ENCODE measurements at places on chromosomes 16 and 17.

DNA sequence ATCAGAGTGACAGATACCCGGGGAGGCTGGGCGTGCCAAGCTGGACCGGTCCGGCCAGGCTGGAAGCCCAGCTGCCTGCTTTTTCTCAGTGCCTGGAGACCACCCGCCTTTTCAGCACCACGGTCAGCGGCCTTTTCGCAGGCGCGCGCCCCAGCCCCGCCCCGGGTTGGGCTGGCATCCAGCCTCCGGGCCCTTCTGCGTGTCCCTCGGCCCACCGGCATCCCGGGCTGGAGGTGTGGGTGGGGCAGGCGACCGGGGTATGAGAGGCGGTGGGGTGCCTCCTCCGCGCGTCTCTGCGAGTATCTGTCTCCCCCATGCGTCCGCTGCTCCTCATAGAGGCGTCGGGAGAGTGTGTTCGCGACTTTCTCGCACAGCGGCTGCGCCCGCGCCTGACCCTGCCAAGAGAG is 102.5 kb downstream of the MRM1 start:
- peak; percentile 7 for DNase-seq

DNA sequence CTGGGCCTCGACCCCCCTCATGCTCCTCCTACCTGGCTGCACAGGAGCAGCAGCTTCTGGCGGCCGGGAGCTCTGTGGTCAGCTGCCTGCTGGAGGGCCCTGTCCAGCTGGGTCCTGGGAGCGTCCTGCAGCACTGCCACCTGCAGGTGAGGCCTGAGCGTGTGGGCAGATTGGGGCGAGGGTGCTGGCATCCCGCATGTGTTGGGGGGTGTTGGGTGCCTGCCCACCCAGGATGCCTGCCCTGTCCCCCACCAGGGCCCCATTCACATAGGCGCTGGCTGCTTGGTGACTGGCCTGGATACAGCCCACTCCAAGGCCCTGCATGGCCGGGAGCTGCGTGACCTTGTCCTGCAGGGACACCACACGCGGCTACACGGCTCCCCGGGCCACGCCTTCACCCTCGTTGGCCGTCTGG is 16.5 kb downstream of the FCSK start:
- DNase-seq, result no peak

- DNase-seq, result no peak
Observed at GRCh38 chr17:31843070-31843745, 15.8 kb downstream of the COPRS start.

GRCh38 chr16:74673876-74674275 is 7.2 kb upstream of the RFWD3 start:
- no peak for DNase-seq

DNA sequence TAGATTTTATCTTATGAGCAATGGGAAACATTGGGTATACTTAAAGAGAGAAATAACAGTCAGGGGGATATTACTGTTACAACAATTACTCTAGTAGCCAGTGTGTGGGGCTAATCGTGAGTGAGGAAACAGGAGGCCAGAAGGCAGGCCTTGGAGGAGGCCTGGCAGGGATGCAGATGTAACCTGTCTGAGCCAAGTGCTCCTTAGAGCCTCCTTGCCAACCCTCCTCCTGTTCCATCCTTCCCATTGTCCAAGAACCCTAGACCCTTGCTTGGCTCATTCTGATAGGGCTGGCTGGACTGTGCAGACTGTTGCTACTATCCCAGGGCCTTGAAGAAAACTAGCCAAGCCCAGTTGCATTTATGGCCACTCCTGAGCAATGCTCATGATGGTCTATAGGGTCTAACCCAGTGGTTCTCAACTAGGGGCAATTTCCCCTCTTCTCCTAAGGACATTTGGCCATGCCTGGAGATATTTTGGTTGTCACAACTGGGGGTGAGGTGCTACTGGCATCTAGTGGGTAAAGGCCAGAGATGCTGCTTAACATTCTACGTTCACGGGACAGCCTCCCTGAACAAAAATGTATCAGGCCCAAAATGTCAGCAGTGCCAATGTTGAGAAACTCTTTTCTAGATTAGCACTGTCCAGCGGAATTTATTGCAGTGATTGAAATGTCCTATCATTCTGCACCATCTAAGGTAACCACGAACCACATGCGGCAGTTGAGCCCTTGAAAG is 24.4 kb upstream of the WSCD1 start:
- DNase-seq, result no peak

GRCh38 chr16:619476-620100 is 11.2 kb upstream of the WFIKKN1 start:
- DNase-seq, result no peak

DNA sequence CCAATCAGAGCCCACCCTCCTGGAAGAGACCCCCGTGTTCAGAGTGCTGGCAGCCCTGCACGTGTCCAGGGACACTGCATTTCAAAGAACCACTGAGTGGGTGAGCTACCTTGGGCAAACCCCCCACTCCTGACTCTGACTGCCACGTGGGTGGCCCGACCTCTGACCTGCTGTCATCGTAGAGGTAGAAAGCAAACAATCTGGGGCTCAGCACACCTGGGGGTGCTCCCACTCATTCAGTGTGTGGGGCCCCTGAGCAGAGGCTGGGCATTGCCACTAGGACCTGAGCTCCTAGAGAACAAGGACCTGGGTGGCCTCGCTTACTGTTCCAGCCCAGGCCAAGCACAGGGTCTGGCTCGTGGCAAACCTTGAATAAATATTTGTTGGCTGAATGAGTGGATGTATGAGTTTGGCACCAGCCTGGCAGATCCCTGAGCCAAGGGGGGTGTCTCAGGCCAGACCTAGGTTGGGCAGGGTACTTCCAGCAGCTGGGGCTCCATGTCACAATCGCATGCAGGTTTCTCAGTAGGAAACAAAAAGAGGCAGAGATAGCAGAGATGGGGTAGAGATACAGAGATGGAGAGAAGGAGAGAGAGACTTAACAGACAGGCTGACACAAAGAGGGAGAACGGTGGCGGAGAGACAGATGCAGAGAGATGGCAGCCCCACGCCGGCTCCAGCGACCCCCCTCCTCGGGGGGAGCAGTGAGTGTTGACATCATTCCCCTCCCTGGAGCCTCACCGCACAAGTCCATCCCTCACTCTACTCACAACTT is 5.4 kb upstream of the DRC7 start:
- DNase-seq, result no peak

GRCh38 chr16:67039260-67040020 is 10.5 kb downstream of the CBFB start:
- no peak for DNase-seq

DNA sequence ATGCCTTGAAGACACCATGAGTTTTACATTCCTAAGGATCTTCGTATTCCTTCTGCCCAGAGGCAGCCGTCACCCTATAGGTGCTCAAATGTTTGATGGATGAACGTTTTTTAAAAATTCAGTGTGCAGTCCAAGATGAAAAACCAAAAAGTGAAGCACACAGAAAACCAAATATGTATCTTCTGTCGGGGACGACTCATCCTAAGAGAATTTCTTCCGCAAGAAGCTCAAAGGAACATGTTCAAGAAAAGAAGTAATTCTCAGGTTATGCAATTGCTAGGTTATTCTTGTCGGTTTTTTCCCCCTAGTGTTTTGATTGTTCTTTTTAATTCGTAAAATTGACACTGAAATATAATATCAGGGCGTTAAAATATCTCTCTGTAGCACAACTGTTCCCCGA is 1.4 kb downstream of the CENPV start:
- DNase-seq, result no peak

DNA sequence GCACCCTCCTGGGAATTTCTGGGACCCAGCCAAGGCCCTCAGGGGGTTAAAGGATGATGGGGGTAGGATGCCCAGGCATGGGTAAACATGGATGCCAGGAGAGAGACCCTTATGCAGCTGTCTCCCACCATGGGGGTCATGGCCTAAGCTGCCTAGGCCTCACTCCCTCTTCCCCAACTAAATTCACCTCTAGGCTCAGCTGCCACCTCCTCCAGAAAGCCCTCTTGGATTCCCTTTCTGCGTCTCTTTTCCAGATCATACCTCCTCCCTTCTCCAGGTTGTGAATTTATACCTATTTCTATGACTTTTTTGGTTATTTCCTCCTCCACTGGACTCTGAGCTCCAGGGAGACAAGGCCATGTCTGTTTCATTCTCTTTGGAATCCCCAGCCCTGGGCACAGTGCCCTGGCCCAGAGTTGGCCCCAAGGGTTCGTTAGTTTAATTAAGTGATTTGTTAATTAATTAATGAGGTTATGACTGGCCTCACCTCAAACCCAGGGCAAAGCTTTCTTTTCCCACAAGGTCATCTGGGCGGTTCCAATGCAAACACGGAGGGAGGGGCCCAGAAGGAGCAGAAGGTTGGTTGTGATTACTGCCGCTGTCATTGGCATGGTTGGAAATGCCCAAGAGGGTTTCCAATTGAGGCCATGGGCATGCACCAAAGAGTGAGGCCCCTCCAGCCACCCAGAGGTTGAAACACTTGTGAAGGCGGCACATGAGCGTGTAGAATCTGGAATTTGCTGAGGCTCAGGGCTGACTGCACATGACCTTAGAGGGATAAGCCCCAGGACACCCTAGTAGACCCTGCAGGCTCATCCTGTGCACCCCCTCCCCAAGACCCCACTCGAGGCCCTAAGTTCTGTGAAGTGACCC is 6.9 kb upstream of the KRT17 start:
- DNase-seq, result no peak

DNA sequence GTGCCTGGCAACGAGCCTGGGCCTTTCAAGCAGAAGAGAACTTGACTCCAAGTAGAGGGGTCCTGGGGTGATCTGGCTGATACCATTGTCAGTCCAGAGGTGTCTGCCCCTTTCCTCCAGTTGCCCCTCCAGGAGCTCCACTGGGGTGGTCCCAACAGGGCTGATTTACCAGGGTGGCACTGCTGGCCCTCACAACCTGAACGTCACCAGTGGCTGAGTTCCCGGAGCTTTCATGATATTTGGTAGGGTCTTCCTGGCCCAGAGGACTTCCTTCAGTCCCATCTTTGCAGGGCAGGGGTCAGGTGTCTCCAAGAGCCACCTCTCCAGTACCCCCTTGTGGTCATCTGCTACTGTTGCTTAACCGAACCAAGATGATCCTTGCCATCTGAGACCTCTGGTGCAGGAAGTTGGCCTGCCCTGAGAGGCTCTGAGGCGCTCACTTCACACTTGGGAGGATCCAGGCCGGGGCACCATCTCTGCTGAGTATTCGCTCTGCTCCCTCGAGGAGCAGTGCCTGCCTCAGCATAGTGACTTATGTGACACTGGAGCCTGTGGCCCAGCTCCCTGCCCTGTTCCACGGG is 3.5 kb downstream of the LIMD2 start:
- DNase-seq, result no peak

- DNase-seq, result no peak
Observed at GRCh38 chr17:14813649-14814370, 451.3 kb downstream of the PMP22 start.

GRCh38 chr16:12501707-12502457 is 301.8 kb downstream of the CPPED1 start:
- no peak for DNase-seq

- no peak for DNase-seq
Observed at GRCh38 chr16:30901201-30902028, 5.0 kb downstream of the CTF1 start.
